ENCODE measurements at places on chromosomes 5 and 9. TPM values are rescaled to one million over a fixed set of nuclear protein-coding genes. Genes with fewer than 3 reads are reported as not detected.

CMBL gene
- 24.1 TPM for total RNA-seq

FOXD4L5 gene
- total RNA-seq: 0.13 TPM

PCDHAC2 gene
- 1.9 TPM for total RNA-seq

PCSK5 gene
- 15.8 TPM for total RNA-seq

RNF20 gene
- total RNA-seq: 24.5 TPM

MORN5 gene
- total RNA-seq: 0.53 TPM

SLC45A2 gene
- total RNA-seq: 0.09 TPM

PDE6A gene
- not detected for total RNA-seq

TRIM32 gene
- 12.4 TPM for total RNA-seq

ZCCHC7 gene
- total RNA-seq: 20.3 TPM

FOXD4 gene
- 0.58 TPM for total RNA-seq

Data from muscle of leg (tissue), 16 donors.